ENCODE measurements at places on chromosomes 2 and 18.

- no peak for DNase-seq
These were observed 103.2 kb upstream of the MMADHC start for GRCh38 chr2:149690825-149691224.

DNA sequence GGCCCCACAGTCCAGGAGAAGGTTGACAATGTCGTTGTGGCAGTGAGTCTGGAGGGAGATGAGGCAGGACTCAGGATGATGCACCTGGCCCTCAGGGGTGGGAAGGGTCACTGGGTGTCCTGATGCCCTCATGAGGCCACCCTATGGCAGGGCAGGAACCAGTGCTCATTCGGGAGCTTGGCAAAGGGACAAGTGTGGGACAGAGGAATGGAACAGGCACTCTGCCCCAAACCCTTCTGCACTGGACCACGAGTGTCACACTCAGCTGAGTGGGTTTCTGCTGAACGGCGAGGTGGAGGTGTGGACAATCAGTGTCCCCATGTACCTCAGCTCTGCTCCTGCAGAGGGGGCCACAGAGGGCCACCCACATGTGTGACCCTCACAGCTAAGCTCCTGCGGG lies 32.0 kb downstream of the ANKMY1 start:
- no peak for DNase-seq

DNA sequence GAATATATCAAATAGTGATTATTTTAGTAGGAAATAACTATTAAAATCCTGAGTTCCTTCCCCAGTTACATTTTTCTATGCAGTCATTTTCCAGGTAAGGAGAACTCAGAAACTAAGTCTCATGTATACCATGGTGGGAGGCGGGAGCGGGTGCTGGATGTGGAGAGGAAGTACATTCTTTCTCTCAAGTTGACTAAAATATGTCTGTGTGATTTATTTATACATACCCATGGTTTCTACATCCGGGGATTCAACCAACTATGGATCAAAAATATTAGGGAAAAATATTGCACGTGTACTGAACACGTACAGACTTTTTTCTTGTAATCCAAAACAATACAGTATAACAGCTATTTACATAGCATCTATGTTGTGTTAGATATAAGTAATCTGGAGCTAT lies 6.8 kb downstream of the ZCCHC2 start:
- DNase-seq, result no peak

- no peak for DNase-seq
These were observed 62.7 kb downstream of the LCLAT1 start for GRCh38 chr2:30509716-30510115.

DNA sequence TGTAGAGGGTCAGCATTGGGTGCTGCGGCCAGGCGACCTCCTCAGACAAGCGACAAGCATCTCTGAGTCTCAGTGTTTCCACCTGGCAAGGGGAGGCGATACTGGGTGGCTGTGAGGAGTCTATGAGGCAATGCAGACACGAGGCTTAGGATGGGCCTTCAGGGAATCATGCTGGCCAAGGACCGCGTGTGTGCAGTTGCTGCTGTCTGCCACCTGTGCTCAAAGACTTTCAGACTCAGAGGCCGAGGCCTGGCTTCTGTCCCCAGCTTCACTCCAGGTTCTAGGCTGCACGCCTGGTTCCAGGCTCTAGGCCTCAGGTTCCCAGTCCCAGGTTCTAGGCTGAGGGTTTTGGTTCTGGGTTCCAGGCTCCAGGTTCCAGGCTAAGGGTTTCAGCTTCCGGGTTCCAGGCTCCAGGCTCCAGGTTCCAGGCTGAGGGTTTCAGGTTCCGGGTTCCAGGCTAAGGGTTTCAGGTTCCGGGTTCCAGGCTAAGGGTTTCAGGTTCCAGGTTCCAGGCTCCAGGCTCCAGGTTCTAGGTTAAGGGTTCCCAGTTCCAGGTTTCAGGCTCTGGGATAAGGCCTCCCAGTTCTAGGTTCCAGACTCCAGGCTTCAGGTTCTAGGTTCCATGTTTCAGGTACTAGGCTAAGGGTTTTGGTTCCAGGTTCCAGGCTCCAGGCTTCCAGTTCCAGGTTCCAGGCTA lies 14.8 kb downstream of the LRRFIP1 start:
- DNase-seq, result no peak

GRCh38 chr2:240296104-240296406 lies 139.4 kb upstream of the GPC1 start:
- no peak for DNase-seq

DNA sequence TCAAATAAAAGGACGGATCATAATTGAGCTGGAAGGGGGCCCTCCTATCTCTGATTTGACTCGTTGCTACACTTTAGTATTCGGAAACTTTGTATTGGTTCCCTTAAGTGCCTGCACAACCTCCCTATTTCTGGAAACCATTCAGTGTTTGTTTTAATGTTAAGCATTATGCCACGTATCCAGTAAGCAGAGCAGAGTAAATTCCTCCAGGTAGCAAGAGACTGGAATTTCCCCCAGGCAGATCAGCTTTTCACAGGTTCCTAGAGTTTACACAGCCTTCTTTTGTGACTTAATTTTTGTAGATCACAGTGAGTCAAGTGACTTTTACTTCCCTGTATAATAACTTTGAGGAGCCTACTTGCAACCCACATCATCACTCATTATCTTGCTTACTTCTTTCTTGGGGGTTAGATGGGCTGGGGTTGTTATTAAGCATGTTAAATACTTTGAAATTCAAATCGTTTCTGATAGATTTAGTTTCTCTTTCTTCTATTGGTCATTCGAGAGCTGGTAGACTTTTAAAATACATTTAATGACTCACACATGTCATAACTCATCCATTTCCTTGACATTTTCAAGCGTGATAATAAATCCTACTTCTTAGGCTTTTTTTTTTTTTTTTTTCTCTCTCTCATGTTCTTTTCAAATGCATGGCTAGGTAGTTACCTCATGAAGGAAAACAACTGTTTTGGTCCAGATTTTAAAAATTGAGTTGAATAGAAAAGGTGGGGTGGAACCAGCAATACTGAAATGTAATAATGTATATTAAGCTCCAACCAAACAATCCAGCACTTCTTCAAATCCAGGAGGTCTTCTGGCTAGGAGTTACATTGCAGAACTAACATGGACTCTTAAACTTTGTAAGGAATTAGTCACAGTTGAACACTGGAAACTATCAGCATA lies 219.3 kb downstream of the NEDD4L start:
- DNase-seq, result no peak

GRCh38 chr2:181752301-181752700 lies 72.0 kb upstream of the NEUROD1 start:
- no peak for DNase-seq

GRCh38 chr2:169734169-169734847 lies 676 bp downstream of the KLHL23 start:
- DNase-seq, result no peak

GRCh38 chr18:50937183-50937582 lies 30.7 kb upstream of the ELAC1 start:
- no peak for DNase-seq

- DNase-seq, result no peak
These were observed 94.9 kb downstream of the MBD2 start for GRCh38 chr18:54129448-54130067.

DNA sequence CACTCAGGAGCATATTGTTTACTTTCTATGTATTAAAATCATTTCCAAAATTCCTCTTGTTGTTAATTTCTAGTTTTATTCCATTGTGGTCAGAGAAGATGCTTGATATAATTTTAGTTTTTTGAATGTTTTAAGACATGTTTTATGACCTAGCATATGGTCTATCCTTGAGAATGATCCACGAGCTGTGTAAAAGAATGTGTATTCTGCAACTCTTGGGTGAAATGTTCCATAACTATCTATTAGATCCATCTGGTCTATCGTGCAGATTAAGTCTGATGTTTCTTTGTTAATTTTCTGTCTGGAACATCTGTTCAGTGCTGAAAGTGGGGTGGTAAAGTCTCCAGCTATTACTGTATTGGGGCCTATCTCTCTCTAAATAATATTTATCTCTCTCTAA lies 83.3 kb upstream of the EPAS1 start:
- DNase-seq, result no peak

GRCh38 chr2:11129598-11130449 lies 25.4 kb upstream of the SLC66A3 start:
- DNase-seq, result peak; percentile 70

DNA sequence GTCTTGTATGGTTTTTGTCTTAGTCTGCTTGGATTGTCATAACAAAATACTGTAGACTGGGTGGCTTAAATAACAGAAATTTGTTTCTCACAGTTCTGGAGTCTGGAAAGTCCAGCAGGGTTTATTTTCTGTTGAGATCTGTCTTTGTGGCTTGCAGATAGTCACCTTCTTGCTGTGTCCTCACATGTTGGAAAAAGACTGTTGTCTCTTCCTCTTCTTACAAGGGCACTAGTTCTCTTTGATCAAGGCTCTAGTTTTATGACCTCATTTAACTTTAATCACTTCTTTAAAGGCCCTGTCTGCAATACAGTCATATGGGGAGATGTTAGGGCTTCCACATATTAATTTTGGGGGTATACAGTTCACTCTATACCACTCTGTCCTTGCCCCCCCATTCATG lies 56.5 kb downstream of the NBEAL1 start:
- no peak for DNase-seq

Data from activated T-helper 1 cell treated with anti-CD3 and anti-CD28 coated beads, Interleukin-2, amount 50 U/mL, for 16 hours (primary cell).